Stimulated activated CD4-positive, alpha-beta T cell treated with anti-CD3 and anti-CD28 coated beads, Interleukin-1b, Interleukin-23, amount 100 ng/mL, for 1 hour (primary cell): ENCODE measurements at places on chromosomes 7 and 10.

DNA sequence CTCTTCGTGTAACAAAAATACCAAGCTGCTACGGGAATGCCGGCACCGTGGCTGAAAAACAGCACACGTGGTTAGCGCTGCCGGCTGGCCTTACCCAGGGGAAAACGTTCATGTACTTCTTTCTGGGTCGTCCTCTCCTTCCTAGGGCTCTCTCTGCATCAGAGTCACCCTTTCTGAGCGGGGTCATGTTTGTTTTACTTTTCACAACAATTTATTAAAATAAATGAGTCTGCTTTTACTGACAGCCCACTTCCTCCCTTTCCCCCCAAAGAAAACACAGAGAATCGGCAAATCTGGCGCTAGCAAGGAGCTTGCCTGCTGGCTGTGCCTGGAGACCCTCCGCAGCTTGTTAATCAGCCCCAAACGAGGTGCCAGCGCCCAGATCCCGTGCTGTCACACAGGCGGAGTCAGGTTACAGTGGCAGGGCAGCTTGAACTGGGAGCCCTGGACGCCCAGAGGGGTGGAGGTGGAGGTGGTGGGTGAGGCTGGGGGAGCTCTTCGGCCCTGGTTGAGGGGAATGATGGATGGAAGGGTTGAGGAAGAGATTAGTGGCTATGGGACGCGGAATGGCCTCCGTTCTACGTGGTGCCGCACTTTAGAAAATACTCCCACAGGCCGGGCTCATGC is 162.2 kb upstream of the TNS3 start:
- no peak for DNase-seq

DNA sequence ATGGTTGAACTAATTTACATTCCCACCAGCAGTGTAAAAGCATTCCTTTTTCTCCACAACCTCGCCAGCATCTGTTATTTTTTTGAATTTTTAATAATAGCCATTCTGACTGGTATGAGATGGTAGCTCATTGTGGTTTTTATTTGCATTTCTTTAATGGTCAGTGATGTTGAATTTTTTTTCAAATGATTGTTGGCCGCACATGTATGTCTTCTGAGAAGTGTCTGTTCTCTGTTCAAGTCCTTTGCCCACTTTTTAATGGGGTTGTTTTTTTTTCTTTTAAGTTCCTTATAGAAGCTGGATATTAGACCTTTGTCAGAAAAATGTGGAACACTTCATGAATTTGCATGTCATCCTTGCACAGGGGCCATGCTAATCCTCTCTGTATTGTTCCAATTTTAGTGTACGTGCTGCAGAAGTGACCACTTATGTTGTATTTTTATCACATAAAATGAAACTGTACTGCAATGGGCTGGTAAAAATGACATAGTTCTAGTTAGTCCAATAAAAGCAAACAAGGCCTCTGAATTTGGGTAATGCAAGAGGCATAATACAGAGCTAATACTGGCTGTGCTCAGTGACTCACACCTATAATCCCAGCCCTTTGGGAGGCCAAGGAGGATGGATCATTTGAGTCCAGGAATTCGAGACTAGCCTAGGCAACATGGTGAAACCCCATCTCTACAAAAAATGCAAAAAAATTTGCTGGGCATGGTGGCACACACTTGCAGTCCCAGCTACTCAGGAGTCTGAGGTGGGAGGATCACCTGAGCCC is 70.3 kb downstream of the ABI1 start:
- no peak for DNase-seq

GRCh38 chr10:58393317-58393716 is 8.1 kb downstream of the TFAM start:
- no peak for DNase-seq

GRCh38 chr10:14389981-14390590 is 59.4 kb upstream of the FRMD4A start:
- no peak for DNase-seq

DNA sequence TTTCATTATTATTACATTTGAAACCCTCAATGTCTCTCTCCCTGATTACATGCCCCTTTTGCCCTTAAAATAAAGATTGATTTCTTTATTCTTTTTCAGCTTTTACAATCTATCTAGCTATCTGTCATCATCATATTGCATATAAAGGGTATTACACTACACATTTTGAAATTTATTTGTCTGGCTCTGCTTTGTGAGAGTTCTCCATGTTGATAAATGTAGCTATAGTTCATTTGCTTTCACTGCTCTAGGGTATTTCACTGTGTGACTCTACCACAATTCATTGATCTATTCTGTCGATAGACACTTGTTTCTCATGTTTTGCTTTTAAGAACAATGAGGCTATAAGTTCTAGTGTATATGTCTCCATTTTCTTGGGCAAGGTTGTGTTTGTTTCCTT is 25.6 kb downstream of the CDK1 start:
- no peak for DNase-seq

GRCh38 chr7:76185187-76185896 is 16.4 kb upstream of the SRRM3 start:
- no peak for DNase-seq

- no peak for DNase-seq
Observed at GRCh38 chr7:28137463-28137862, 43.1 kb downstream of the JAZF1 start.

GRCh38 chr7:110065121-110065520 is 1025.8 kb upstream of the LRRN3 start:
- no peak for DNase-seq

DNA sequence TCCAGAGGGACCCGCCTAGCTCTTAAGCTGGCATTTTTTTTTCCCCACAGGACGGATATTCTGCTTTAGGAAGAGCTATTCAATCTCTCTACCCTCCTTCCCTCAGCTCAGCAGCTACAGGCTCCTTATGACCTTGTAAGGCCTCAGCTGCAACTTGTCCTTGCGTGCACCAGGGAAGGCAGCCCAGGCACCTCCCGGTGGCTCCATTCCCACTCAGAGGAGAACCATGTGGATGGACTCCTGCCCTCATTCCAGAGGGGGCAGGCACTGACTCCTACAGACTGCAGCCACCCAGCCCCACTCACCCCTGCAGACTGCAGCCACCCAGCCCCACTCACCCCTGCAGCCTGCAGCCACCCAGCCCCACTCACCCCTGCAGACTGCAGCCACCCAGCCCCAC is 73.7 kb downstream of the ITIH5 start:
- no peak for DNase-seq
